Heart left ventricle (tissue), 16 donors: ENCODE measurements at places on chromosomes 1 and 21. TPM values are rescaled to one million over a fixed set of nuclear protein-coding genes. Genes with fewer than 3 reads are reported as not detected.

Gene CRP
- 0.29 TPM for total RNA-seq

Gene C1QA
- total RNA-seq: 355 TPM

Gene LCE1D
- total RNA-seq: not detected

Gene S100B
- 1.8 TPM for total RNA-seq

Gene LCE2B
- not detected for total RNA-seq

Gene CXADR
- total RNA-seq: 37.9 TPM

DNA sequence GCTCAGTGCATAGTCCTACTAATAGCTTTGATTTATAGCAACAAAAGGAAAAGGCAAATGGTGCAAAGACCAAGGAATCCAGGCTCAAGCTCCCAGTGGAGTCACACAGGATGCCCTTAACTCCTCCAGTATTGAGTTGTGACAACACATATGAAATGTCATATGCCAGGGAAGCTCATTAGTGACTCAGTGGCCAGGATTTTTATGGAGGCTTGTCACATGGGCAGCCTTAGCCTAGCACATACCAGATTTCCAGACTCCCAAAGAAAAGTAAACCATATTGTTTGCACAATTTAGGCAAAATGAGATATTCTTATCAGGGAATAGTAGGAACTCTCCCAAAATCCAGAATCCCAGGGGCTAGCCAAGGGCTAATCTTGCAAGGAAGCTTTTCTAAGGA is 129.2 kb downstream of the MAGI3 start:
- no peak overlapping the region for H3K4me3 ChIP-seq
- no peak overlapping the region for H3K27ac ChIP-seq
- peaks cover 3% of the 10 kb centered on the region for H3K4me1 ChIP-seq
- H3K36me3 ChIP-seq: no peaks in the 10 kb centered on the region
- DNase-seq: no peak
- no peaks in the 10 kb centered on the region for H3K27me3 ChIP-seq

DNA sequence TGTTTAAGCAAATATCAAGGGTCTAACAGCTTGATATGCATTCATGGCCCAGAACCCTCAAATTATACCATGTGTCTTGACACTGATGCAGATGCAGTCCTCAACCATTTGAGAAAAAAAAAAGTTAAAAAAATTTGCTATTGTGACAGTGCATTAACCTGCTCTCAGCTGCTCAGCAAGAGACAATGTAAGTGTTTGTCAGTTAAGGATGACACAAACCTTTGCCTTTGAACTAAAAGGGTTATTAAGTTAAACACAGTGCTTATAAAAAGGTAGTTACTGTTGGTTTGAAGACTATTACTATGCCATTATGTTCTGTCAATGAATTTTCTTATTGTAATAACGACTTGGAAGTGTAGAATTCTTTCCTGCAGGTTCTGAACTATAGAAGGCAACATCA is 655.6 kb upstream of the NEGR1 start:
- H3K27me3 ChIP-seq: no peaks in the 10 kb centered on the region
- H3K4me3 ChIP-seq: no peak overlapping the region
- no peaks in the 10 kb centered on the region for H3K4me1 ChIP-seq
- no peak for DNase-seq
- H3K36me3 ChIP-seq: no peaks in the 10 kb centered on the region
